ENCODE measurements at places on chromosomes 12 and 14.

- no peak for DNase-seq
These were observed 7.2 kb downstream of the SLC38A1 start for GRCh38 chr12:46261646-46262045.

GRCh38 chr12:60152756-60153155 lies 556.9 kb downstream of the SLC16A7 start:
- DNase-seq = no peak

DNA sequence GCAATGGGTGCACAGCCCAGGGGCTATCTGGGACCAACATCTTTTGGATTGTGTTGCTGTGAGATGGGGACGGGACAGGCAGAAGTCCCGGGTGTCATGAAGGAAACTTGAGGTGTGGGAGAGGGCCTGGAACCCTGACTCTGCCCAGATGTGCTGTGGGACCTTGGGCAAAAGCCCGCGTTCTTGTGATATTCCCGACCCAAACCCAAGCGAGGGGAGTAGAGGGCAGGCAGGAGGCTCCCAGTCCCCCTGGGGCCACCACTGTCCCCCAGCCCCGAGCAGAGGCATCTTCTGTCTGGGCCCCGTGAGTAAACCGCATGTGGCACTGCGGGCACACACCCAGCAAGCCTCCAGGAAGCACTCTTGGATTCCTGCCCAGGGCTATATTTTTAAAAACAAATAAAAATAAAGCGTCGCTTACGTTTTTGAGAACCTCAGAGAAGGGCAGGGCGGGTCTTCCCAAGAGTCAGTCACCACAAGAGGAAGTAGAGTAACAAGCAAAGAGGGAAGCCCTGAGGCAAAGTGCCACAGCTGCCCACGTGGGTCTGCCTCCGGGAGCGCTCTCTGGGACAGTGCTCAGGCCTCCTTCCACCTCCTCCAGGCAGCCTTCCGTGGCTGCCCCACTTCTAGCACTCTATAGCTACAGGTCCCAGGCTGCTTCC lies 39.5 kb downstream of the BEGAIN start:
- no peak for DNase-seq

- no peak for DNase-seq
These were observed 40.5 kb downstream of the PARP11 start for GRCh38 chr12:3832738-3833137.

- no peak for DNase-seq
These were observed 229.7 kb downstream of the SLC25A21 start for GRCh38 chr14:36942522-36943245.

DNA sequence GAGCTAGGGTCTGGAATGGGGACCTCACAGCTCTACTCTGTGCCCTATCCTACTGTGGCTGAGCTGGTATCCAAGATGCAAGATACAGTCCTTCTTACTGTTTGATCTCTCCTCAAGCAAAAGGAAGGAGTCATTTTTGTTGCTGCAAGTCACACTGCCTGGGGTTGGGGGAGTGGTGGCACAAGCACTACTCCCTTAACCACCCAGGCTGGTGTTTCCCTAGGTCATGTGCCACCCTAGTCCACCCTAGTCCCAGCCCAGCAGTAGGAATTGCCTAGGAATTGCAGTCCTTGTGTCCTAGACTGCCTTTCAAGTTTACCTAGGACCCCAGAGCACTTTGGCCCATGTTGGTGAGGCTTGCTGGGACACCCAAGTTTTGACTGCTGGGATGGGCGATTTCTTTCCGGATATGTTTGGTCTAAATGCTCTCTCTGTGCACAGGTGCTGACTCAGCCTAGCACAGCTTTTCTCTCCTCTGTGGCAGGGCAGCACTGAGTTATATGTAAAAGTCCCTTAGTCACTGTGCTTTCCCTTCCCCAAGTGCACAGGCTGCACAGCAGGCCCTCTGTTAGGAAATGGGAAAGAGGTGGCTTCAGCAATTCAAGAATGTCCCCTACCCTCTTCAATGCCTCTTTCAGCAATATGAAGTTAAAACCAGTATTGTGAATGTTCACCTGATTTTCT lies 54.9 kb downstream of the SLC6A15 start:
- no peak for DNase-seq

DNA sequence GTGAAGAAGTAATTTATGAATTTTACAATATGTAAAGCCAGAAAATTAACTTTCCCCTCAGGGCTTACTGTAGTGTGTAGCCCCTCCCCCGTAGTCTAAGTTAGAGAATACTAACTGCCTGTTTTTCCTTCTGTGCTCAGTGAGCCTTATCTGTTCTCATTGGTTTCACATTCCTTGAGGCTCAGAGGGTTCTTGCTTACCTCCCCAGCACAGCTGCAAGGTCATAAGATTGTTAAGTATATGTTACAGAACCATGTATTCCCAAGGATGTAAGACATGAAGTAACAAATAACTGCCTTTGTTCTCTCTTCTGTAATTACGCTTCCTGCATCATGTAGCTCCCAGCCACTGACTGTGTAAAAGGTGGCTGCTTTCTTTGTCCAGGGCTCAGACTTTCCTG lies 1351.1 kb downstream of the TMEM121 start:
- no peak for DNase-seq

GRCh38 chr12:131511391-131511802 lies 199.5 kb upstream of the SFSWAP start:
- peak; percentile 53 for DNase-seq

- no peak for DNase-seq
These were observed 201.9 kb upstream of the RBM19 start for GRCh38 chr12:114168061-114168460.

GRCh38 chr12:100668945-100669536 lies 95.6 kb downstream of the GAS2L3 start:
- peak; percentile 10 for DNase-seq

DNA sequence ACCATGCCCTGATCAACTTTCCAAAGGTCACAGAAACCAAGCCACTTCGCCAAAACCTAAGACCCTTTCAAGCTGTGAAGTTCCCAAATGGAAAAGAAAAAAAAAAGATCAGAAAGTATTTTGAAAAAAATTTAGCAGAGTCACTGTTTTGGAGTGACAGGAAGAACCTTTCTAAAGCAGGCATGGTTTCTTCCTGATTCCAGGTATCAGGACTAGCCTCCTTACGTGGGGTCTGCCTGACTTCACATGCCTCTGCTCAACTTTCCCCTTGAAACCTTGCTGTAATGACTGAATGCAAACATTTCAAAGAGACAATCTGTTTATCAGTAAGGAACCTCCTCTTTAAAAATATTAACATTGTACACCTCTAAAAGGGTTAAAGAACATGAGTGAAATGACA lies 9.5 kb downstream of the CORO1C start:
- no peak for DNase-seq

- no peak for DNase-seq
These were observed 270.2 kb downstream of the ALG10B start for GRCh38 chr12:38586789-38587188.

- DNase-seq = peak; percentile 63
These were observed 7.1 kb upstream of the MRPL52 start for GRCh38 chr14:22822571-22823098.

- DNase-seq = no peak
These were observed 350.8 kb upstream of the STXBP6 start for GRCh38 chr14:25400607-25401206.

GRCh38 chr14:29410581-29410980 lies 517.1 kb downstream of the PRKD1 start:
- no peak for DNase-seq

- no peak for DNase-seq
These were observed 76.7 kb downstream of the MED13L start for GRCh38 chr12:116200812-116201211.

DNA sequence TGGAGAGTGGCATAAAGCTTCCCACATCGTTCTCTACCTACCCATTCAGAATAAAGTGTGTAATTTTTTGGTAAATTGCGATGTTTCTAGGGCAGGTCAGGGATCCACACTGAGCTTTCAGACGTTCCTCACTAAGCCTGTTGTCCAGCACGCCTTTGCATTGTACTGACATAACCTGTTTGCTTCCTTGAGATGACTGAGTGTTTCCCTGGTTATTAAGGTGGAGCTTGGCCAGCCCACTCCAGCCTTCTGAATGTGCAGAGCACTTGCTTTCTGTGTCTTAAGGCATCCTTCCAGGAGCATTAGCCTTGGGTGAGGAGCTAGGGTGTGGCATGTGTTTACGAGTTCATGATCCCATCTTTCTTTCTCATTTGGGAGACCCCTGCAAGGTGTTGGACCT lies 96.4 kb downstream of the TMEM260 start:
- no peak for DNase-seq

All from stimulated activated CD4-positive, alpha-beta T cell treated with anti-CD3 and anti-CD28 coated beads, Interleukin-1b, Interleukin-23, amount 100 ng/mL, for 4 hours (primary cell).